Cerebellar nuclear complex (tissue), 1 donor: ENCODE measurements at places on chromosomes 6 and 20.

DNA sequence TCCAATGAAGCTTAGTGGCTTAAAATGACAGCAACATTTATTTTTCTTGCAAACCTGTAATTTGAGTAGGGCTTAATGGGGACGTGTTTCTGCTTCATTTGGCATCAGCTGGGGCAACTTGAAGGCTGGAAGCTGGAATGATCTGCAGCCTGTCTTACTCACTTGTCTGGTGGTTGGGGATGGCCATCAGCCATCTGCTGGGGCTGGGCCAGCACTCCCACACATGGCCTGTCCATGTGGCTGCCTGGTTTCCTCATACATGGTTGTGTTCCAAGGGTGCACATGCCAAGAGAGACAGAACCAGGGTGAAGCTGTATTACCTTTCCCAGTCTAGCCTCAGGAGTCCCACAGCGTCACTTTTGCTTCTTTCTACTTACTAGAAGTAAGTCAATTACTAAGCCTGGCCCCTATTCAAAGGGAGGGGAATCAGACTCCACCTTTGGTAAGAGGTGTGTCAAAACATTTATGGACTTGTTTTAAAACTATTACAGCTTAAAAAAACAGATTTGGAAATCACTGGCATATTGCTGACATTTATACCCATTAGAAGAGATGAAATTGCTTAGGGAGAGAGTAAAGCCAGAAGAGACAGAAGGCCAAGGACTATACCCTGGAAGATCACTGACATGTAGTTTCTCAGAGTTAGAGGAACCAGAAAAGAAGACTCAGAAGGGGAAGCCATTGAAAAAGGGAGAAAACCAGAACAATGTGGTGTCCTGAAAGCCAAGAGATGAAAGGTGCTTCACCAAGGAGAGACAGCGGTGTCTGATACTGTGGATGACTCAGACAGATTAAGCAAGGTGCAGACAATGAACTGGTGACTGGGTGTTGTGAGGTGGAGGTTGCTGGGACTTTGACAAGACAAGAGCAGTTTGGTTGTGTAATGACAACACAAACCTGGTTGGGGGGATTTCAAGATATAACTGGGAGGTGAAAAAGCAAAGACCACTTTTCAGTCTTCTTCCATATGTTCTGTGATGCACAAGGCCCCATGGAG, 345.2 kb downstream of the GJA1 start:
- no peak for DNase-seq

DNA sequence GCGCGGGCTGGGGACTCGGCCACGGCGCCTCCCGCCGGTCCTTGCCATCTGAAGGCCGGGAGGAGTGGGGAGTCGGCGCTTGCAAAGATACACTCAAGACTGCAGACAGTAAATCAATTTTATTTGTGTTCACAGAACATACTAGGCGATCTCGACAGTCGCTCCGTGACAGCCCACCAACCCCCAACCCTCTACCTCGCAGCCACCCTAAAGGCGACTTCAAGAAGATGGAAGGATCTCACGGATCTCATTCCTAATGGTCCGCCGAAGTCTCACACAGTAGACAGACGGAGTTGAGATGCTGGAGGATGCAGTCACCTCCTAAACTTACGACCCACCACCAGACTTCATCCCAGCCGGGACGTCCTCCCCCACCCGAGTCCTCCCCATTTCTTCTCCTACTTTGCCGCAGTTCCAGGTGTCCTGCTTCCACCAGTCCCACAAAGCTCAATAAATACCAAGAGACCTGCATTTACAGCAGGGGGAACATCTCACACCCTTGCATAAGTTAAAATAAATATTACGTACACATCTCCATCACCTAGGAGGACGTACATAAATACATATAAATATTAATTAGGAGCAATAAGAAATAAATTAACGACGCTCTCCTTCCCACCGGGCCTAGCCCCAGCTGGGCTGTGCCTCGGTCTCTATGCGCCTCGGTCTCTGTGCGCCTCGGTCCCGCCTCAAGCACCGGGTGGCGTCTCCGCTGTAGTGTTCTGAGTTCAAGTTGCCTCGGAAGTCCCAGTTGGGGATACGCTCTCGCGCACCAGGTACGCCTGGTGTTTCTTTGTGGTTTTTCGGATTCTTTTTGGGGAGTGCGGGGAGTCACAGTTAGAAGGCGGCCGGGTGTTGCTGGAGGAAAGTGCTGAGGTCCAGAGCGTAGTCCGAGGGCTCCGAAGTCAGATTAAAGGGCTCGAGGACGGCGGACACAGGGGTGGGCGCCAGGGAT, 889 bp upstream of the FLOT1 start:
- DNase-seq = no peak

- no peak for DNase-seq
These were observed 27.8 kb downstream of the FOXP4 start for GRCh38 chr6:41573985-41574384.

DNA sequence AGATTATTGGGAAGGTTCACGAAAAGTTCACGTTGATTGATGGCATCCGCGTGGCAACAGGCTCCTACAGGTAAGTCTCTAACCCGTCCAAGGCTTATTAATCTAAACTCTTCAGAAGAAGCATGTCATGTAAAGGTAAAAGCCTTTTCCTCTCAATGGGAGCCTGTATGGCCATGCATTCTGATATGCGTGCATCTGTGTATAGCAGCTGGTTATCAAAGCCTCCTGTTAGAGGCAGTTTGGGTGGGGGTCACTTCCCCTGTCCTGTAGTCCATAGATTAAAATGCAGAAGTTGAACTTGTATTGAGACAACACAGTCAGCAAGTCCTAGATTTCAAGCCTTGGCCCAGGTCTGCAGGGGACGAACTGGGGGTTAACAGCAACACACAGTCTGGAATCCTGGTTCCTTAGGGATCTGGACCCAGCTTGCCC, 14.2 kb upstream of the DHX35 start:
- no peak for DNase-seq

GRCh38 chr6:31627690-31628287, 7.3 kb downstream of the PRRC2A start:
- DNase-seq = no peak

- DNase-seq = no peak
These were observed 188.5 kb upstream of the SNX9 start for GRCh38 chr6:157634546-157634945.

DNA sequence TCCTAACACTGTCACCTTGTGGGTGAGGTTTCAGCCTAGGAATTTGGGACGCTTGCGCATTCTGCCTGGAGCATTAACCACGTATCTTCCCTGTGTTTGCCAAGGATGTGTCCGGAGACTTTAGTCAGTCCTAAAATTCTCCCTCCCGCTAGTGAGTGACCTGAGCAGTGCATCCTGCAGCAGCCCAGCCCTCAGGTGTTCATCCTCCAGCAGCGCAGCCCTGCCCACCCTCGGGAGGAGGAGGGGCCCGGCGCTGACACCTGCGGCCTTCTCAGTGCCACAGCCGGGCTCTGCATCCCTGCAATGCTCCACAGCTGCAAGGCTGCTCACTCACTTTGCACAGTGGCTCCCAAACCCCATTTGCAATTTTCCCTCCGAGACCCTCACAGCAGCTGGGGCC, 79.5 kb downstream of the ERMARD start:
- no peak for DNase-seq

GRCh38 chr6:156944412-156944811, 167.2 kb downstream of the ARID1B start:
- DNase-seq = no peak

- no peak for DNase-seq
These were observed 37.5 kb upstream of the SMOC2 start for GRCh38 chr6:168403370-168404005.

GRCh38 chr20:61798632-61799031, 267.0 kb downstream of the TAF4 start:
- no peak for DNase-seq

DNA sequence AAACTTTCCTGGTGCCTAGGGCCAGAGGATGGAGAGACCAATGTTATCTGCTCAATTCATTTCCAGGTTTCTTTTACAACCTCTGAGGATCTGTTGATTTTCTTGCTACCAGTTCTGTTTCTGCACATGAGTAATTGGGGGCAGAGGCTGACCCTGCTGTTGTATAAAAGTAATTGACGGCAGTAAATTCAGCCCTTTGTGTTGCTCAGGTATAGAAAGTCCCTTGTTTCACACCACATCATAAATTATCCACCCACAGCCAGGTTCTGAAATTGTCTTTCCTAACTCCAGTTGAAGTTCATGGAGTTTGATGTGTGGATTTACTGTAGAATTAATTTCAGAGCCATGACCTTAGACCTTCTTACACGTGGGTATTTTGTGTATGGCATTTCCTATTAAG, 107.4 kb upstream of the GRIK2 start:
- no peak for DNase-seq

DNA sequence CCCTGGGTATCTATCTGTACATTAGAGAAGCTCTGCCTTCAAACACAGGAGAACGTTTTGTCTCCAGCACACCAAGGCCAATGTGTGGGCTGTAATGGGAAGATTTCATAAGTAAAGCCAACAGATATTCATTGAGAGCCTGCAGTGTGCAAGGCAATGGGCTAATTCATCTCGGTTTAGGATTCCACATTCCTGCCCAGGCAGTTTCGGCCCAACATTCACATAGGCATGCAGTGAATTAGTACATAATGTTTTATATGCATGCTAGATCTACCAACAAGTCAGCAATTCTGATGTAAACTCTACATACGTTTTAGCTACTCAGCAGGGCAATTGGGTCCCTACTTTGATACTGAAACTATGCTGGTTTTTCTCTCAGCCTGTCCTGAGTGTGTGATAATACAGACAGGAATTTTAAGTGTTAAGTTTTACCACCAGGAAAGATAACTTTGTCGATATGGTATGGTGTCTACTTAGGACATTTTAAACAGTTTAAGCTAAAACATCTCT, 46.9 kb upstream of the NAA20 start:
- no peak for DNase-seq

- no peak for DNase-seq
These were observed 1.7 kb downstream of the ULBP1 start for GRCh38 chr6:149965194-149966020.

GRCh38 chr6:108669673-108670072, 109.0 kb downstream of the FOXO3 start:
- DNase-seq = no peak

DNA sequence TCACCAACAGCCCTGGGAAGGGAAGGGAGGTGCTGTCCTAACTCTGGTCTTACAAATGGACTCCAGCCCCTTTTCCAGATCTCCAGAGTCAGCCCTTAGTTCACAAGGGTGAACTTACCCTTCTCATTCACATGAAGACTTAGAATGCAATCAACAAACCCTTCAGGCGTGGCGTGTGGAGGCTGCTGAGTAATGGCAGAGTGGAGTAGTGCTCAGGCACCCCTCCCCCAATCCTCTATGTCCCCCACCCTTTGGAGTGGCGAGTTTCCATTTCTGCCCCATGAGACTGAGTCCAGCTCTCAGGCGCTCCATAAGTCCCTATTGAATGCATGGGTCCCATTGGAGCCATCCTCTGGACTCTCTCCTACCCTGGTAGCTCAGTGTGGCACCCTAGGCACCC, 3.3 kb downstream of the SNAI1 start:
- DNase-seq = no peak

- no peak for DNase-seq
These were observed 14.1 kb downstream of the DAAM2 start for GRCh38 chr6:39806278-39806677.

DNA sequence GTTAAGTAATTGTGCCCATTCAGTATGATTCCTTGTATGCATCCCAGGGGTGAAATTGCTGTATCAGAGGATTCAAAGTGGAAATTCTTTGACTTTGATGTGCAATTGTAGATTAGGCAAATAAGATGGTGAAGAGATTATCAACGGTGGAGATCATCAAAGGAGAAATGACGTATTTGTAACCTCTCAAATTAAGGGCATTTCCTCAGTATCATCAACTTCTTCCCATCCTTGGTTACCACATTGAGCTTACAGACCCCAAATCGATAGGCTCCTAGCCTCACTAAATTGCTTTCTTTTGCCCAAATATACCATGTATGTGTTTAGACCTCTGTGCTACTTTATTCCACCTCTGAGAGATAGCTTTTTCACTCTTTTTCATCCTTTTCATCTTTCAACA, 213.1 kb upstream of the ZFP64 start:
- no peak for DNase-seq

DNA sequence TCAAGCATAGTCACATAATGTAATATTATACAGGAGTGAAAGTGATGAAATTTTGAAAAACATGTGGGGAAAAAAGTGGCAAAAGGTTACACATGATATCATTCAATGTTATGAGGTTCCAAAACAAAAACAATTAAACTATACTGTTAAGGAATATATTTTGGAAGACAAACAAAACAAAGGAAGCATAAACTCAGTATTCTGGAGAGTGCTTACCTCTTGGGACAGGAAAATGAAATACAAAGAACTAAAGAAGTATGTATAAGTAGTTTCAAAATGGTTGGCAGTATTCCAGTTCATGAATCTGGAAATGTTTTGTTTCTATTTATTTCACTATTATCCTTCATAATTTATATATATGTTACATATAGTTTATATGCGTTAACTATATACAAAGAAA, 213.5 kb downstream of the MOXD1 start:
- no peak for DNase-seq

DNA sequence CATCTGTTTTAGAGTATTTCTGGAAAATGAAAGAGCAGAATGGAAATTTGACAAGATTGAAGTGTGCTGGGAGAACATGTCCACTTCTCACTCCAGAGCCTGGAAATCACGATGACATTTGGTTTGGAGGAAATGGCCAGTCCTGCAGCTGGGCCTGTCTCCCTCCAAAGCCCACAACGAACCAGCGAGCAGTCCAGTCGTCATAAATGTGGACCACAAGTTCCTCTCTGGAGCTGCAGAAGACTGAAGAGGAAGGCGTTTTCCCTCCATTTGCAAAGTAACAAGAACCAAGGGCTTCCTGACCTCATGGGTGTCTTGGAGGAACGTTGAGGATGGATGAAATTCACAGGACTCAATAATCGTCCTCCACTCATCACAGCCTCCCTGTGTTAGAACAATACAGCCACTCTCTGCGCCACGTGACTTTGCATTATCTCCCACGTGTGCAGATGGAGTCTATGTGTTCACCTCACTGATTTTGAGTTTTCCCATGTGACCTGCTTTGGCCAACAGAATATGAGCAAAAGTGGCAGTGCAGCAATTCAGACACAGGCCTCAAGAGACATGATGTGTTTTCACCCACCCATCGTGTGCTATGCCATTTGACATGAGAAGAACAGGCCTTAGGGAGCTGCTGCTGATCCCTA, 9.1 kb upstream of the SPATS1 start:
- no peak for DNase-seq

- no peak for DNase-seq
These were observed 11.6 kb downstream of the SOX4 start for GRCh38 chr6:21605166-21605565.

- no peak for DNase-seq
These were observed 3.2 kb upstream of the PLEKHG1 start for GRCh38 chr6:150596439-150596838.
